GM23338 (cell line): ENCODE measurements at places on chromosomes 5 and 9.

DNA sequence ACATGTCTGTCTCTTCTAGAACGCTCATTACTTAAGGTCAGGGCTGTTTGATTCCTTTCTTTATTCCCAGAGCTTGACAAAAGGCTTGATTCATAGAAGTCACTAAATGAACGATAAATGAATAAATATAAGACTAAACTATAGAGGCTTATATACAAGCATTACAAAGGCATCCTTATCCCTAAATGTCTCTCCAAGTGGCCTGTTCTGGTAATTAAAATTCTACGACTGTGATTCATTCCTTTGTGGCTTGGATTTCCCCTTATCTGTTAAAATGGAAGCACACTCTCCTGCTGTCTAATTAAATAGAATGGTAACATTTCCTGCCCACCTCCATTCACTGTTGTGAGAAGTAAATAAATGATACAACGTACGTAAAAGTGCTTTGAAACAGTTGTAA lies 49.5 kb downstream of the C7 start:
- DNase-seq, result no peak
- no peak overlapping the region for H3K27ac ChIP-seq
- H3K4me3 ChIP-seq, result no peak overlapping the region
- H3K36me3 ChIP-seq, result no peaks in the 10 kb centered on the region

DNA sequence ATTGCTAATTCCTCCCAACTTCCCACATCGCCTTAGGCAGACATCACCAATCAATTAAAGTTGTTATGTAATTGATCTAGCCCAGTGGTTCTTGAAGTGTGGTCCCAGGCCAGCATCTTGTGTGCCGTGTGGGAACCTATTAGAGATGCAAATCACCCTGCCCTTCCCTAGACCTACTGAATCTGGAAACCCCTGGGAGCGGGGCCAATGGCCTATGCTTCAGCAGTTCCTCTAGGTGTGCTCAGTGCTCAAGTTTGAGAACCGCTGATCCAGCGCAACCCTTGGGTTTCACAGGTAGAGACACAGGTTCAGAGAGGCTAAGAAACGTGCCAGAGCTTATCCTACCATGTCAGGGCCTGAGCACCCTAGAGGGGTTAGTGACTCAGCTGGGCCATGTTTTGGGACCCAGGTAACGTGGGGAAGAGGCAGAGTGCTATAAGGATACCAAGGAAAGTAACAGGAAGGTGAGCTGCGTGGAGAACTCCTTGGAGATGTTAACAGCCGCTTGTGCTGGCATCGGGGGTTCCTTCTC lies 4.4 kb downstream of the SLC34A1 start:
- no peaks in the 10 kb centered on the region for H3K4me1 ChIP-seq
- no peak overlapping the region for H3K27ac ChIP-seq
- peaks cover 18% of the 10 kb centered on the region; the same call in 1 of the 2 replicates for H3K27me3 ChIP-seq

DNA sequence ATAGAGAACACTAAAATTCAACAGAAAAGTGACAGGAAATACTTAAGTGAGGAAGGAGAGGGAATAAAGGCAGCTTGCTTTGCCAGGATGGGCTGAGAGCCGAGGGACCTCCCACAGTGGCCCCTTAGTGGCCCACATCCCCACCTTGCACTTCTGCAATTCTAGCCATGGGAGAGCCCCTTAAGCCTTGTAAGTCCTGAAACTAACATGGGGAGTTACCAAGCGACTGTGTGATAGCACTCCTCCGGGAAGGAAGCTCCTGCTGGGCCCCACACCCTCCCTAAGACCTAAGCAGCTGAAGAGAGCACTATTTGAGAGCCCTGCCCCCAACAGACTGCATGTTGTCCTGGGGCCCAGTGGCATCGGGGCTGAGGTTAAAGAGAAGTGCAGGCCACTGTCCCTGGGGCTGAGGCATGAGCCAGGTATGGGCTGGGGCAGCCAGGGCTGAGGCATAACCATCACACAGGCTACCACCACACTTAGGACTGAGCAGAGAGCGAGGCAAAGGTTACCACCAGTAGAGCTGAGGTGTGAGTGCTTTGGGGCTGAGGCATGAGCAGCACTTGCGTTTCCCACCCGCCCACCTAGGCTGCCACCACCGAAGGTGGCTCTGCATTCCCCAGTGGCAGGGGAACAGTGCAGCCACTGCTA lies 301.8 kb upstream of the TRPC7 start:
- H3K27ac ChIP-seq, result no peak overlapping the region
- peak; percentile 11 for DNase-seq
- H3K4me3 ChIP-seq, result no peak overlapping the region
- H3K36me3 ChIP-seq, result no peaks in the 10 kb centered on the region; the same call in 1 of the 2 replicates
- H3K27me3 ChIP-seq, result no peaks in the 10 kb centered on the region

- H3K36me3 ChIP-seq, result no peaks in the 10 kb centered on the region
- peak; percentile 86 for DNase-seq
- no peaks in the 10 kb centered on the region; the same call in 1 of the 2 replicates for H3K4me1 ChIP-seq
- H3K27me3 ChIP-seq, result peaks cover 58% of the 10 kb centered on the region
- peak overlapping the region; percentile 74 for H3K4me3 ChIP-seq
These were observed 24.5 kb downstream of the LECT2 start for GRCh38 chr5:135930029-135930948.

GRCh38 chr5:112921833-112922817 lies at the start of gene REEP5:
Gene REEP5, minus strand, starts transcription at chr5:112922227. Its CDS starts 37 bp downstream, at chr5:112922190.
- H3K4me3 ChIP-seq, result peak within 1 kb of the TSS; percentile 98
- peak within 1 kb of the TSS; percentile 90 for H3K27ac ChIP-seq
- peak; percentile 90 for DNase-seq
- H3K36me3 ChIP-seq, result 0 out of 2 replicates have a peak, but pooled peaks cover 5% of the 10 kb centered on the region

- no peak for DNase-seq
- peaks cover 12% of the 10 kb centered on the region; the same call in 1 of the 2 replicates for H3K4me1 ChIP-seq
- H3K27ac ChIP-seq, result no peak overlapping the region
- H3K4me3 ChIP-seq, result no peak overlapping the region
- H3K27me3 ChIP-seq, result no peaks in the 10 kb centered on the region
- no peaks in the 10 kb centered on the region for H3K36me3 ChIP-seq
These were observed 73.1 kb upstream of the SAP30L start for GRCh38 chr5:154372661-154373060.
